ENCODE measurements at places on chromosomes 13 and 19. TPM values are rescaled to one million over a fixed set of nuclear protein-coding genes. Genes with fewer than 3 reads are reported as not detected.

CRLF1 gene
- 1.9 TPM for polyA plus RNA-seq

CABP5 gene
- polyA plus RNA-seq, result not detected

C1QTNF9 gene
- 0.10 TPM for polyA plus RNA-seq

CYP2A6 gene
- polyA plus RNA-seq, result 1,020 TPM

VWA8 gene
- 8.0 TPM for polyA plus RNA-seq

LILRB3 gene
- polyA plus RNA-seq, result 4.2 TPM

KANK3 gene
- 0.44 TPM for polyA plus RNA-seq

SPPL2B gene
- polyA plus RNA-seq, result 9.5 TPM

SBSN gene
- not detected for polyA plus RNA-seq

SLC5A5 gene
- not detected for polyA plus RNA-seq

KLHL26 gene
- polyA plus RNA-seq, result 2.3 TPM

CD70 gene
- polyA plus RNA-seq, result not detected

FAM124A gene
- 0.33 TPM for polyA plus RNA-seq

CEACAM6 gene
- polyA plus RNA-seq, result not detected

ZNF44 gene
- 4.1 TPM for polyA plus RNA-seq

NXNL1 gene
- polyA plus RNA-seq, result not detected

ZNF441 gene
- 1.8 TPM for polyA plus RNA-seq

DNA sequence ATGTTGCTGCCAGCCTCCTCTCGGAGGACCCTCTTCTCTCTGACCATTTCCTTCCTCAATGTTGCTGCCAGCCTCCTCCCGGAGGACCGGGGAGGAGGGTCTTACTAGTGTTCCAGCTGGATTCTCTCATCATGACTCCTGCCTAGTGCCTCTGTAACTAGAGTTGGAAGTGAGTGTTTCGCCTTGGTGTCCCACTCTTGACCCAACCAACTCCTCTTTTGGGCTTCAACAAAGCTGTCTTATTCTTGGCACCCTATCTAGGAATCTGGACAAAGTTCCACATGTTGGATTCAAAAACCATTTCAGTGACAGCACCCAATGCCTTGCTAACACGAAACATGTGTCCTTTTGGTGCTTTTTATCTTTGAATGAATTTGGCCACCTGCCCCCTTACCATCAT, 165.4 kb downstream of the GPC5 start:
- DNase-seq, result no peak

DNA sequence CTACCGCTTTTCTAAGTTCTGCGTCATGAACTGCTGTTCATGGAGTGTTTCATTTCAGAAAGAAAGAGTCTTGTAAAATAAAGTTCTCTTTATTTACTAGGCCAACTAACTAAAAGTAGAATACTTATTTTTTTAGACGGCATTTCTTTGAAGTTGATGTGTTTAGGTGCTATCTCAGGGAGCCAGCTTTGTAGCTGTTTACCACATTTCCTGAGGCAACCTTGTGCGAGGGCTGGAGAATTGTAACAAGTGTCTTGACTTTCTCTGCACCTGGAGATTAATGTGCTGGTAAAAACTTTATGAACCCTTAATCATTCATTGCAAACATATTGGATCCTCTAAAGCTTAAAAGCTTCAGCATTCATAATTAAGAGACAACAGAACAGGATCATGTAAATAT, 229.3 kb downstream of the GPC6 start:
- DNase-seq, result no peak

- no peak for DNase-seq
These were observed 46.3 kb downstream of the BRD4 start for GRCh38 chr19:15285896-15286591.

GRCh38 chr19:33699754-33700407, 78.1 kb downstream of the CHST8 start:
- no peak for DNase-seq

DNA sequence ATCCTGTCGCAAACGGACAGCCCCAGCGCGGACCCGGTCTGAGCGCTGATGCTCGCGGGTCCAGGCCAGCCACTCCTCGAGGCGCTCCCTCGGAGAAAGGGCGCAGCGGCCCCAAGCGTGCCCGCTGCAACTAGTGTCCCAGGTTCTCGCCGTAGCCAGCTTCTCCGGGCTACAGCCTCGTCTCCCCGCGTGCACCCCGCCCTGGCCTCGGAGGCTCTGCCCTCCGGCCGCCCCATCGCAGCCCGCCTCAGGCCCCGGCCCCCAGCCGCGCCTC, 487 bp downstream of the FLT1 start:
- DNase-seq, result no peak

- DNase-seq, result no peak
These were observed 130.2 kb downstream of the MIPEP start for GRCh38 chr13:23758798-23759527.

GRCh38 chr13:106566641-106567473, 1.1 kb downstream of the ARGLU1 start:
- no peak for DNase-seq

GRCh38 chr13:98576200-98576945, 534 bp downstream of the STK24 start:
- peak; percentile 77 for DNase-seq

DNA sequence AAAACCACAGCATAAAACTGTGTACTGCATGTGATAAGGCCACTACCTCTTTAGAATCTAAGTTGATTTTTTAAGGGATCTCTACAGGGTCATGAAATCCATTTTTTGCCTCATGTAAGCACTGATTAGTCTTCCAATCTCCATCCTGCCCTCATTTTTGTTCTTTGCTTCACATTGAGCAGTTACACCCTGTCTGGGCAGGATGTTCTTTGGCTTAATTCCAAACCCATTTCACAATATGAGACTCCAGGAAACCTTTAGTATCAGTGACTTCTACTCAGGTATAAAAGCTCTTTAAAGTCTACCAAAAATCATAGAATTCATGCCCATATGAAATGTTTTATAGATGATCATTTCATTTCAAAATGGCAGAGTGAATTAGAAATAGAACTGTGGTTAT, 592.6 kb downstream of the TBC1D4 start:
- DNase-seq, result no peak

DNA sequence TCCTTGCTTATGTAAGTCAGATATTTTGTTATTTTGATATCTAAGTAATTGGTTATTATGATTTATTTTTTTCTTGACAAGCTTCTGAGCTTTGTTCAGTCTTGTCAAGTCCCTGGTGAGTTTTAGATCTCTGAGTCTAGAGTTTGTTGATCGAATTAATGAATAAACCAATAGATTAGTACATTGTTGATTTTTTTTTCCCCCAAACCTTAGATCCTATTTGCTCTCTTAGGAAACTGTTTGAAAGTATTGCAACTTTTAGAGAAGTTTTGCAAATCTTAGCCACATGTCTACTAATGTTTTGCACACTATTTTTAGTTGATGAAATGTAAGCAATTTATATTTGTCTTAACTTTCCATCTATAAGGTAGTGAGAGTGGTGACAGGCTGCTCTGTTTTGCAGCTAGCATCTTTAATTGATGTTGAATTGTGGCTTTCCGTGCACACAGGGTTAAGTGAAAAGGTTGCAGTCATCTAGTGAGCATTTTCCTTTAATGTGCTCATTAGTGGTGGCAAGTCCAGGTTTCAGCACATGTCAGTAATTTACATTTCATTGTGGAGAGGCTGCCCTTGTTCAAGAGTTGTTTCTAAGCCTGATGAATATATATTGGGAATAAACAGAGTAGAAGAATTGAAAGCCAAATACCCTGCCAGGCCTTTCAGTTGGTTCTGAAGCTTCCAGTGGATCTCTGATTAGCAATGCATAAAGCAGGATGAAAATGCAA, 86.3 kb downstream of the PCCA start:
- DNase-seq, result no peak

DNA sequence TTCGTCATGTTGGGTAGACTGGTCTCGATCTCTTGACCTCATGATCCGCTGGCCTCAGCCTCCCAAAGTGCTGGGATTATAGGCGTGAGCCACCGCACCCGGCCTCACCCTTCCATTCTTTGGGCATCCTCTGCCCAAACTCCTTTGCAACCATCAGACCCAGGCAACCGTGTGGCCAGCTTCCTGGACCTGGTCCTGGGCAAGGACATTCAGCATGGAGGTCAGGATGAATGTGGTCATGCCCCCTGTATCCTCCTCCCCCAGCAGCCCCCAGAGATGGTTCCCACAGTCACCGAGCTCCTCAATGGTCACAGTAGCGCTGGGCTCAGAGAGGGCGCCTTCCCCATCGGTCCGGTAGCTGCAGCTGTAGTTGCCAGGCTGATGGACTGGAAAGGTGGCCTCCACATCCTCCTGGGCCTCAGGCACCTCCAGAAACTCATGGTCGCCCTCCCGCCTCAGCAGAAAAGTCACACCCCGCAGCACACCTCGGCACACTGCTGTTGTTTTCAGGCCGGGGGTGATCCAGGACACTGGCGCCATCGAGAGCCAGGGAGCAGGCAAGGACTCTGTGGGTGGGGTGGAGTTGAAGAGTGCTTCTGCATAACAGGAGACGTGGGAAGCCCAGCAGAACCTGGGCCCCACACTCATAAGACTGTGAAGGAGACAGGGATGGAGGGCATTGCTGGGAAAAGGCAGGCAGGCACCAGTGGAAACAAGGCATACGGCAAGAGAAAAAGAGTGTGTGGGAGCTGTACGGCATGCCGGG, 1.1 kb downstream of the A1BG start:
- no peak for DNase-seq

DNA sequence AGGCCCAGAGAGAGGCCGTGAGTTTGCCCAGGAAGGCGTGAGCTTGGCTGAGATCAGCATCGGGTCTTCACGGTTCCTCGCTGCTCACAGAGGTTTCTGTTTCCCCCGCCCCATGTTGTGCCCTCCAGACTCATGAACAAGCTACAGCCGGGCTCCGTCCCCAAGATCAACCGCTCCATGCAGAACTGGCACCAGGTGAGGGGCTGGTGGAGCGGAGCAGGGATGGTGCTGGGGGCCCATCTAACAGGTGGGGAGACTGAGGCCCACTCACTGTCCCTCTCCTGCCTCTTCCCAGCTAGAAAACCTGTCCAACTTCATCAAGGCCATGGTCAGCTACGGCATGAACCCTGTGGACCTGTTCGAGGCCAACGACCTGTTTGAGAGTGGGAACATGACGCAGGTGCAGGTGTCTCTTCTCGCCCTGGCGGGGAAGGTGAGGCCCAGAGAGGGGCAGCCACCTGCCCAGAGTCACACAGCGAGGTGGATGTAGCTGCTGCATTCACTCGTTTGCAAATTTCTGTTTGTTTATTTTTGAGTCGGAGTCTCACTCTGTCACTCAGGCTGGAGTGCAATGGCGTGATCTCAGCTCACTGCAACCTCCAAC, 6.0 kb downstream of the CNN2 start:
- no peak for DNase-seq

- DNase-seq, result no peak
These were observed 27.7 kb upstream of the CYSLTR2 start for GRCh38 chr13:48626077-48626449.

DNA sequence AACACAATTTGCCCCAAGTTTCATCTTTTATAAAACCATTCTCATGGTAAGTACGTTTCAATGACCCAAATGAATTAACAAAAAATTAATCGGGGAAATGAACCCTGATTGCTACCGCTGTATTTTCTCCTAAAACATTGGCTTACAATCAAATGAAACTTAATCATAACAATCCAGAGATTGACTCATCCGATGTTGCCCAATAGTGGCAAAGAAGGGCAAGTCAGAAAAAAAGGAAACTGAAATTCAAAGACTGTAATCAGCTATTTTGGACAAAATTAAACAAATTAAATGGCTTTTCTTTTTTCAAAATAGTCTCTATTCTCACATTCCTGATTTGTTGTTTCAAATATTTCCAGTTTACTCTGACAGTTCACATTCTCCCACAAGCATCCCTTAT, 3.9 kb upstream of the ACOD1 start:
- no peak for DNase-seq

DNA sequence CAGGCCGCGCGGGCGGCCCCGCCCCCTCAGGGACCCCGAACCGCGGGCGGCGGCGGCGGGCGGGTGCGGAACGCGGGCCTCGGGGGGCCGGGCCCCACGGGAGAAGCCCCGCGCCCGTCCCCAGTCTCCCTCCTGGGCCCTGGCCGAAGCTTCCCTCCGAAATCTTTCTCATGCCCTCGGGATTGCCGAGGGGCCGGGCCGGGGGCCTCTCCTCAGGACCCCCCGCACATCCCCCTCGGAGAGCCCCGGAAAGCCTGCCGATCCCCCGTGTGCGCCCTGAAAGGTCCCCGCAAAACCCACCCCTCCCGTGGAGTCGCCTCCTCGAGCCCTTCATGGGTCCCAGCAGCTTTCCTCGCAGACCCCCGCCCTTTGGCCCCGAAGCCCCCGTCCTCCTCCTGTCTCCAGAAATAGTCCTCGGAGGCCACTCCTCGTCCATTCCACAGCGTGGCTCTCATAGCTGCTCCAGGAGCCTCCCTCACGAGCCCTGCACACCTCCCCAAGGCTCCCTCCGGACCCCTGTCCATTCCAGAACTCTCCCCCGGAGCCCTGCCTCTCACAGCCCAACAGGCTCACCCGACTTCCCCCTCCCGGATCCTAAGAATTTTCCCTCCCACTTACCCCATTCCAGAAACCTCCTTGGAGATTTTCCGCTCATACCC, 555 bp downstream of the SAMD4B start:
- peak; percentile 52 for DNase-seq

- peak; percentile 83 for DNase-seq
These were observed 807 bp downstream of the MISP3 start for GRCh38 chr19:14073261-14073924.

- DNase-seq, result no peak
These were observed 545.2 kb downstream of the IRS2 start for GRCh38 chr13:109241160-109241559.

- DNase-seq, result no peak
These were observed 19.3 kb downstream of the CEACAM1 start for GRCh38 chr19:42508892-42509444.

DNA sequence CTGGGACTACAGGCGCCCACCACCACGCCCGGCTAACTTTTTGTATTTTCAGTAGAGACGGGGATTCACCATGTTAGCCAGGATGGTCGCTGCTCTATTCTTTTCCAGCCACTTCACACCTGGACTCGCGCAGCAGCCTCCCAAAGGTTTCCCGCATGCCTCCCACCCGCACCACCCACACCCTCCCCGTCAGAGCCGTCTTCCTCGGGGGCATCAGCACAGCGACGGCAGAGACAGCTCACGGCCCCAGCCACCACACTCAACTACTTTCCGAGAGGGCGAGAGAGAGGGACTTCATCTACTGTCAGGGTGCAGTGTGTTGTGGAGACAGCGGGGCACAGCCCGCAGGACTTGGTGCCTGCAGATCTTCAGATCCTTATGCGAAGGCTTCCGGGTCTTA, 5.6 kb downstream of the ZNF787 start:
- DNase-seq, result no peak

DNA sequence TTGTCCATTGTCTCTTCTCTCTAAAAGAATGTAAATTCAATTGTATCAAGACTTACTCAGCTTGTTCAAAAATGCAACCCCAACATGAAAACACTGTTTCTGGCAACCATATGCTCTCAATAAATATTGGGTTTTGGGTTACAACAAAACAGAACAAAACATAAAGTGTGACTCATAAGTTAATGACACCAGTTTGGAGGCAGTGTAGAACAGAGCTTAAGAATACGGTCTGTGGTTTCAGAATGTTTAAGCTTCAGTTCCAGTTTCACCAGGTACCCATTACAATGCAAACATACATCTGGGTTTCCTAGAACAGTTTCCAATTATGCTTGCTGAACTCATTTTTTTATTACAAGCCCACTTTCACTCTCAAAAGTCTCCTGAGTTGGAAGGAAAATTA, 285.8 kb upstream of the PCDH9 start:
- DNase-seq, result no peak

- no peak for DNase-seq
These were observed 113.0 kb upstream of the ARGLU1 start for GRCh38 chr13:106680796-106681472.

Data from liver (tissue), 10 donors.